ENCODE measurements at places on chromosomes 4 and X. TPM values are rescaled to one million over a fixed set of nuclear protein-coding genes. Genes with fewer than 3 reads are reported as not detected.
A peak's percentile ranks its signal among the peaks of the same experiment; 100 is the strongest.

HSFX4 gene
- total RNA-seq, result not detected

TASL gene
- not detected for total RNA-seq

PLA2G12A gene
- total RNA-seq, result 39.9 TPM

TCEANC gene
- 0.75 TPM for total RNA-seq

MAPK10 gene
- total RNA-seq, result 5.9 TPM

GATA1 gene
- total RNA-seq, result not detected

VCX3A gene
- not detected for total RNA-seq

CASP6 gene
- 33.0 TPM for total RNA-seq

ADGRL3 gene
- 0.60 TPM for total RNA-seq

ASB5 gene
- not detected for total RNA-seq

DCX gene
- total RNA-seq, result not detected

SYNPO2 gene
- 0.46 TPM for total RNA-seq

SSX4 gene
- total RNA-seq, result not detected

ANKRD50 gene
- 17.3 TPM for total RNA-seq

EXOC1L gene
- not detected for total RNA-seq

USP17L22 gene
- total RNA-seq, result not detected

PARM1 gene
- 0.07 TPM for total RNA-seq

CFAP47 gene
- not detected for total RNA-seq

OTC gene
- not detected for total RNA-seq

CCKAR gene
- total RNA-seq, result not detected

- no peak for DNase-seq
Measured at GRCh38 chr4:3412257-3413020, 29.3 kb upstream of the HGFAC start.

- no peak for DNase-seq
Measured at GRCh38 chrX:152915541-152916241, 17.8 kb downstream of the ZNF185 start.

DNA sequence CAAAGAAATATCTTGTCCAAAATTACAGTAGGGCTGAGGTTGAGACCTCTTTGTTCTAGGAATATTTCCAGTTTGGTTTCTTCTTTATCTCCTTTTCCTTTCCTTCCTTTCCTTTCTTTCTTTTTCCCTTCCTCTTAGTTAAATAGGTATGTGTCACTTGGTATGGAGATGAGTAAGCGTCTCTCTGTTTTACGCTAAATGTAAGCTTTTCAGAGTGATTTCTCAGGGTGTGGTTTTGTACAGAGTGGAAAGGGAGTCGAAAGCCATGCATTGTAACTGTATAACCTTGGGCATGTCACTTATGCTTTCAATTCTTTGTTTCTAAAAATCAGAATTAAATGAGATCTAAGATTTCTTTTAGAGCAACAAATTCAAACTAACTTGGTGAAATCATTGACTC, 54.8 kb downstream of the TLL1 start:
- DNase-seq, result peak; percentile 42

DNA sequence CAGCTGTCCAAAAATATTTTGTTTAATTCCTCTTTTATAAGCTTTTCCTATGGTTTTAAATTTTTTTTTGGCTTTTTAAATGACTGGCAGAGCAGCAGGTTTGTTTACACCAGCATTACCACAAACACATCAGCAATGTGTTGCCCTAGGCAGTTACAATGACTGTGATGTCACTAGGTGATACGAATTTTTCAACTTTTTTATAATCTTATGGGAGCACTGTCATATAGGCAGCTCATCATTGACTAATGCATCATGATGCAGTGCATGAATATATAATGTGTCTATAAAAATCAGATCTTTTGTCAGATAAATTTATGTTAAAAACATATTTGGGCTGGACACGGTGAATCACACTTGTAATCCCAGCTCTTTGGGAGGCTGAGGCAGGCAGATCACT, 231.6 kb upstream of the SLIT2 start:
- DNase-seq, result peak; percentile 67

GRCh38 chrX:84358271-84358670, 144.0 kb downstream of the HDX start:
- no peak for DNase-seq

GRCh38 chr4:108148316-108148715, 20.4 kb downstream of the LEF1 start:
- DNase-seq, result no peak

- no peak for DNase-seq
Measured at GRCh38 chrX:151167791-151168345, 8.5 kb upstream of the GPR50 start.

DNA sequence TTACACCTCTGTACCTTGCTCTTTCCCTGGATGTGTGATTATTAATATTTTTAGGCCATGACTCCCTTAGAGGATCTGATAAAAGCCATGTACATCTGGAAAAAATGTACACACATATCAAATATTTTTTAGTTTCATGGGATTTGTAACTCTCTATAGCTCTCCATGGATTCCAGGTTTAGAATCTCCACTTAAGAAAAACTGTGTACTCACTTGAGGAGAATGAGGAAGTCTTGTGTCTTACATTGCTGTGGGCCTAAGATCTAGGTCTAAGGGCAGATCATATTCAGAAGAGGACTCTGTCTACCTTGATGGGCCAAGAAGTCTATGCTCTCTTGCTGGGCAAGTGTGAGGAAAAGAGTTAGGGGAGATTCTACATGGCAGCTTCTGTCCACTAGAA, 98.0 kb downstream of the RRAGB start:
- no peak for DNase-seq

GRCh38 chrX:103396186-103396585, 19.8 kb downstream of the BEX3 start:
- no peak for DNase-seq

- no peak for DNase-seq
Measured at GRCh38 chrX:136250191-136251040, 784 bp downstream of the MAP7D3 start.

DNA sequence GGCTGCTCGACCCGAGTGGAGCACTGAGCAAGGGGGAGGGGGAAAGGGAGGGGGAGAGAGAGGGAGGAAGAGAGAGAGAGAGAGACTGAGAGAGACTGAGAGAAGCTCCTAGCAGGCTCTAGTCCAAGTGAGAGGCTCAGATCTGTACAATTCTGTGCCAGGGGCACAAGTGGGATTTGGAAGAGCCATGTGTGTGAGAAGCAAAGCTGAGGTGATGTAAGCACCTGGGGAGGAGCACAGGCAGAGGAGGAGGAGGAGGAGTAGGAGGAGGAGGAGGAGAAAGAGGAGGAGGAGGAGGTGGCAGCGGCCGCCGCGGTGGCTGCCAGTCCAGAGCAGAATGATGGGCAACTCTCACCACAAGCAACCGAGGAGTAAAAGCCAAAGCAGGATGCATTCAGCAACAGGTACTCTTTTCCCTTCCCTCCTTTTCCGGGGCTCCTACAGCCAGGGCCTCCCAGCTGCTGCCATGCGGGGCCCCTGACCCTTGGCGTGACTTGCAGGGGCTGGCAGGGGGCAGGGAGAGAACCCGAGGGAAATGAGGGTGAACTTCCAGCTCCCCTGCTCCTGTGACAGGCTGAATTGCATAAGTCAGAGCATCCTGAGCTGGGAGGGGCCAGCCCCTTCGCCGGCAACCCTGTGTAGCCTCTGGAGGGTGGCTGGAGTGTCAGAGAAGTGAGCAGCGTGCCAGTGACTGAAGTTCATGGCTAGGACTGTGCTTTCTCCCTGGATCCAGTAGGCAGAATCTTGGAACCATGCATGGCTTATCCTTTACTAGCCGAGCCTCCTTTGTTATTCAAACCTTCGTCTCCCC, 62.2 kb downstream of the RTL5 start:
- DNase-seq, result no peak

DNA sequence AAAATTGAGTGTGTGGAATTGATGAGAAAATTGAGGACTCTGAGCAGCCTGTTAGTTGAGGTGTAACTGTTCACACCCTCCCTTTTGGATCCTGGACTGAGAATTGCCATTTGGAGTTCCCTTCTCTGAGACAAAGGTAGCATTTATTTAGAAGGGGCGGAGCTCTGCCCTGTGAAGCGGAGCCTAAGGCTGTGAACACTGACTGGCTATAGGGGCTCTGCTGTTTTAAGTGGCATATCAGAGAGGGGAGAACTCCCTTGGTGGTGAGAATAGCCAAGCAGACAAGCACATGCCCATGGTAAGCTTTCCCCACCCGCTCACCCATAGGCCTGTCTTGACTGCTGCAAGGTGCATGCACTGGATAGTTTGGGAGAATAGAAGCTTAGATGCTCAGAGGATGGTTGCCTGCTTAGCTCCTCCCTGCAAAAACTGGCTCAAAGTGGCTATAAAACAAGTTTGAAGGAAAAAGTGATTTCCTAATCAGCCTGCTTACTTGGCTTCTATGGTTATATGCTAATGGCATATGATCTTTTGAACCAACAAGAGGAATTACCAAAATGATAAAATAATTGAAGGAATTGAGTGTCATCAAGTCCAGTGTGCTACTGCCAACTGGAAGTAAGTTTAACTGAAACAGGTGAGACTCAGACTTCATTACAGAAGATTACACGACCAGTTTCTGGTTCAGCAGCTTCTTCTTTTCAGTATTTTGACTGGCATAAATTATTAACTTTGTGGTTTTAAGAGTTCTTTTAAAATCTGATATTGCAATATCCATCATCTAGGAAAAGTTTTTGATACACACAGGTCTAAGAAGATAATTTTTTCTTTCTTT, 108.4 kb downstream of the AFF1 start:
- DNase-seq, result no peak

GRCh38 chr4:86152454-86152853, 207.4 kb downstream of the MAPK10 start:
- no peak for DNase-seq

- peak; percentile 78 for DNase-seq
Measured at GRCh38 chr4:124610211-124610610, 102.3 kb downstream of the ANKRD50 start.

DNA sequence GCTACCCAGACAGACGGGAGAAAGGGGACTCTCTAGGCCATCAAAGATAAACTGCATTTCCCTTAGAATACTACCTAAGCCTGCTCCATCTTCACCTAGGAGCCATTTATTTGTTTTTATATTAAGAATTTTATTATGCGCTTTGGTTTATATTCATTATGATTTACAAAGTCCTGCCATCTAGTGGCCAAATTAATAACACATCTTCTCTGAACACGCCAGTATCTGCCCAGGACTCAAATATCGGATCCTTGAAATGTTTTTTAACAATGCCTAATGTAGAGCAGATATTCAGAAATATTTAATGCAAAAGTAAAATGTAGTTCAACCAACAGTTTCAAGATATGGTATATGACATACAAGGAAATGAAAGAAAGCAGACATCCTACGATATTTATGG, 20.8 kb upstream of the PRPS2 start:
- peak; percentile 15 for DNase-seq
